M059J (cell line): ENCODE measurements at places on chromosomes 6 and 20. TPM values are rescaled to one million over a fixed set of nuclear protein-coding genes. Genes with fewer than 3 reads are reported as not detected.
A peak's percentile ranks its signal among the peaks of the same experiment; 100 is the strongest.

Gene NKX2-4
- 0.86 and 1.2 TPM in 2 replicates for total RNA-seq

Gene NKAIN2
- total RNA-seq, result 0.15 TPM in 1 of 2 replicates, not detected in the other

- DNase-seq, result no peak
These were observed 401 bp downstream of the CYP39A1 start for GRCh38 chr6:46652232-46652602.

DNA sequence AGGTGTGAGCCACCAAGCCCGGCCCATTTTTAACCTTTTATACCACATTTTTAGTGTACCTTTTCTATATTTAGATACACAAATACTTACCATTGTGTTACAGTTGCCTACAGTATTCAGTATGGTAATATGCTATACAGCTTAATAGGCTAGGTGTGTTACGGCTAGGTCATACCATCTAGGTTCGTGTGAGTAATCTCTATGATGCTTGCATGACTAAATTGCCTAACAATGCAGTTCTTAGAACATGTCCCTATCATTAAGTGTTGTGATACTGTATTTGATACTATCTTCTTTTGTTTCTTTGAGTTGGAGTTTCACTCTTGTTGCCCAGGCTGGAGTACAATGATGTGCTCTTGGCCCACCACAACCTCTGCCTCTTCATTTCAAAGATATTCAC lies 387.7 kb upstream of the SASH1 start:
- DNase-seq, result peak; percentile 38

Gene SMOC2
- total RNA-seq, result 0.05 and 0.47 TPM in 2 replicates

DNA sequence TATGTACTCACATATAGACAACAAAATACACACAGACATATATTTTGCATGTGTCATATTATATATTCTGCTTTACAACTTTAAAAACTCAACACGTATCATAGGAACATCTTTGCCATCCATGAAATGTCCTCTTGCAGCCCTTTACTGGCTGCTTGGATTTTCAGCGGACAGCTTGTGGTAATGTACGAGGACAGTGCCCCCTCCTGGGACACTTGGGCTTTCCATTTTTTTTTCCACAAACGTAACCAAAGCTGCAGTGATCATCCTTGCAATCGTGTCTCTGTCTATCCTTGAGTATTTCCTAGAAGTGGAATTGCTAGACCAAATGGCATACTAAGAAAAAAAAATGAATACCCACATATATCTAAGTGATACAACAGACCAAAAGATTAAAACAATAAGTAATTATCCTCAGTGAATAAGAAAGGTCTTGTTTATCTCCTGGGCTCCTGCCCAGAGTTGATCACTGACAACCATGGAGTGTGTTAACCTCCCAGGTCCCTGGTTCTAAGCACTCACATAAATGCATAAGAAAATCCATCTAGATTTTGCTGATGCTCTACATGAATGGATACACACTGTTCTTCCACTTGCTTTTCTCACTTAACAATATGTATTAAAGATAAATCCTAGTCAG lies 18.1 kb downstream of the BPI start:
- peak; percentile 77 for DNase-seq
